ENCODE measurements at places on chromosomes 1 and 21.

GRCh38 chr1:64851664-64852063 is 106.8 kb downstream of the RAVER2 start:
- DNase-seq, result no peak

GRCh38 chr1:202135221-202135721 is 9.3 kb downstream of the ARL8A start:
- DNase-seq, result peak; percentile 64

- DNase-seq, result no peak
Measured at GRCh38 chr1:234871710-234872271, 256.8 kb downstream of the TOMM20 start.

DNA sequence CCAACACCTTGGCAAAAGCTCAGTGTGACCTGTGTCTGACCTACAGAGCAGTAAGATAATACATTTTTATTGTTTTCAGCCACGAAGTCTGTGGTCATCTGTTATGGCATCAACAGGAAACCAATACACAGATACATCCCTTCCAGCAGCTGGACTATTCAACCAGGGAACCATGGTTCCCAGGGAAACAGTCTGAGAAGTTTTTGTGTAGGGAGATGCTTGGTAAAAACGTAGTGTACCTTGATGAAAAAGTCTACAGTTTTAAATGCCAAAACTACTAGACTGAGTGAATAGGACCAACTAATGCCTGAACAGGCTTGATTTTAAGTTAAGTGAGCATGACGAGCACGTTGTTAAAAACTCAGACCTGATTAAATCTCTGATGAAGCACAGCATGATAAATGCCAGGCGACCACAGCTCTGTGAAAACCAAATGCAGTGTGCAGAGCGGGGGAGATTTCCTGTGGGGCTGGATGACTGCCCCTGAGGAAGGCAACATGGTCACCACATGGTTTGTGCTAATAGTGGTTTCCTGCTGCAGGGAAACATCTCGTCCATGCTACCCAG is 228.9 kb downstream of the TNR start:
- no peak for DNase-seq

DNA sequence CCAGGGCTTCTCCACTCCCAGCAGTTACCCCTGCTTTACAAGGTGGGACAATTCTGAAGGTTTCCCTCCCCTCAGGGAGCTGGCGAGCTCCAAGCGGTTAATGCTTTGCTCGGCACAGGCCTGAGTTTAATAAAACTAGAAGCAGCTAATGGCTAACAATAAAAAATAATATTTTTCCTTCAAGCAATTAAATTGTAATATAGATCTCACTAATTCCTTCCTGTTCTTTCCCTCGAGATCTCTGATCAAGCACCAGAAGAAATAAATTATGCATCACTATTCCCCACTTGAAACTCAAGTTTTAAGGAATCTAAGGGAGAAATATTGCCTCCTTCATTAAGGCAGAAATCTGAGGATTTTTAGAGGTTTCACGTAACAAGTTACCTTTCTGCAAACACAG is 42.9 kb downstream of the GLIS1 start:
- no peak for DNase-seq

DNA sequence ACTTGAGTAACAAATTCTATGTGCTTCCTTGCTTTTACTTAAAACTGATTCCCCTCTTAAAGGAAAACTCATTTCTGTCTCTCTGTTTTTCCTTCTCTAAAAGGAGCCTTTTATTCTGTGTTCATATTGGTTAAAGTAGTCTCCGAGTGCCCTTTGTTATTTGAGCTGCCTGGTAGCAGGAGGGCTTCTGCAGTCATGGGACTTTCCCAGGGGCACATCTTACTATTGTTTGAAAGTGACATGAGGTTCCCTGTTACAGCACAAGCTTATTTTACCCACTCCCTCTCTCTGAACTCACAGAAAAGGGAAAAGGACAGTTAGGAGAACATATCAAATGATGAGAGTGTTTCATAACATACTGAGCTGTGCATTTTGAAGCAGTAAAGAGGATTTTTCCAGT is 58.1 kb upstream of the ANGPTL1 start:
- no peak for DNase-seq

GRCh38 chr1:43282220-43283195 is 2.9 kb downstream of the C1orf210 start:
- no peak for DNase-seq

- no peak for DNase-seq
Measured at GRCh38 chr1:68149907-68150306, 82.4 kb downstream of the WLS start.

- DNase-seq, result no peak
Measured at GRCh38 chr1:89459081-89459480, 65.5 kb upstream of the LRRC8B start.

Measured in HL-60 (cell line).